Activated T-cell treated with anti-CD3 and anti-CD28 coated beads for 4 hours (primary cell): ENCODE measurements at places on chromosomes 16 and 17.

DNA sequence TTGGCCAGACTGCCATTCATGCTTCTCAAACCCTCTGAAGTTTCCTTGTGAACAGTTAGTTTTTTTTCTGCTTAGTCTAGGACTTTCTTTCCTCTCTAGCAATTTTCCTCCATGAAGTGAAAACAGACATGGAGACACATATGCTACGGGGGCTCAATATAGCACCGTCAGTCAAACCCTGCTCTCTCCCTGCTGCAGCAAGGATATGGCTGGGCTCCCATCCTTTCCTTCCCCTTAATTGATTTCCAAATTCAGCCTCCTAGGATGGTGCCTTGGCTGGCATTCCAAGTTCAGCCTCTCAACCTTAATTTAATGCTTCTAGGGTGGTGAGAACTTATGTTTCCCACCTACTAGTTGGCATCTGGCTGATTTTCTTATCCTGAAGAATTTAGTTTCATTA, 436.7 kb downstream of the NPIPA7 start:
- DNase-seq, result no peak

- no peak for DNase-seq
These were observed 74.4 kb upstream of the ARL4D start for GRCh38 chr17:43324205-43324893.

DNA sequence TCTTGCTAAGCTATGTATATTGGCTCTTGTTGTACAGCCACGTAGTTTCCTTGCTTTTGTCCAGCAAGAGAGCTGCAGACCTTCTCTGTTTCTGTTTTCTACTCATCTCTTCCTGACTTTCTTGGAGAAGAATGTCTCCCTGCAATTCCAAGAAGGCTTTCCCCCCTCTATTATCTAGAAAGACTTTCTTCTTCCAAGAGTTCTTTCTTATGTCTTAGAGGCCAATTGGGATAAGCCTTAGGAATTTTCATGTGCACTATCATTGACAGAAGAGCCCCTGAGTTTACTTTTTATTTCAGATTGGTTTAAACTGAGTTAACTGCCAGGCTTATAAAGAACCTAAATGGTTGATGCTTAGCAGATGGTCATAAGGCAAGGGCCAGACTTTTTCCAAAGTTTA, 9.0 kb downstream of the CAPNS2 start:
- DNase-seq, result no peak

DNA sequence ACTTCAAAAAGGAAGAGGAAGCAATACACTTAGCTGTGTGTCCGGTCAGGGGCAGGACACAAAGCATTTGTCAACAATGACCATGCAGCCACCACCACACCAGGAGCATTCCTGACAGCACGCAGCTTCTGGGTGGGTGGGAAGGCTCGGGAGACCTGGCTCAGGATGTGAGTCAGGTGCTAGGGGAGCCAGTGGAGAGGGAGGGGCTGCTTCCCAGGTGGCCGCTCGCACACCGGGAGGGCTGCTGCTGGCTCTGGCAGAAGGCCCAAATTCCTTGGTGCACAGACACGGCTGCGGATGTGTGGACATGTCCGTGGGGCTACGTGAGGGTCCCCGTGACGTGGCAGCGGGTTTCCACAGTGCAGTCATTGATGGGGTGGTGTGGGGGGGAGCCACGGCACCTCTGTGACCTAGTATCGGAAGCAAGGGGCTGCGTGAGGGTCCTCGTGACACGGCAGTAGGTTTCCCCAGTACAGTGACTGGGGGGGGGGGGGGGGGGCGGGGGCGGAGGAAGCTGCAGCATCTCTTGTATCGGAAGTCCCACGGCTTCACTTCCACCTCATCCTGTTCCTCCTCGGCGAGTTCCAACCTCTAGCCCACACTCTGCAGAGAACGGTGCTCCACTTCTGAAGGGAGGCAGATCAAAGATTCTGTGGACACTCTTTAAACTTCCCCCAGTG, 112.8 kb downstream of the ZNF778 start:
- DNase-seq, result no peak
